Astrocyte (in vitro differentiated cells and primary cell): ENCODE measurements at places on chromosomes 6 and 20. TPM values are rescaled to one million over a fixed set of nuclear protein-coding genes. Genes with fewer than 3 reads are reported as not detected.

GRCh38 chr20:2671977-2672376 lies 8.0 kb upstream of the IDH3B start:
- no peak overlapping the region for H3K4me3 ChIP-seq
- H3K4me1 ChIP-seq, result no peaks in the 10 kb centered on the region
- H3K27me3 ChIP-seq, result peaks cover 23% of the 10 kb centered on the region

GRCh38 chr6:73491377-73491776 lies 29.5 kb downstream of the EEF1A1 start:
- no peak for DNase-seq
- H3K4me1 ChIP-seq, result no peaks in the 10 kb centered on the region
- peaks cover 22% of the 10 kb centered on the region for H3K36me3 ChIP-seq
- no peak overlapping the region for H3K27ac ChIP-seq
- H3K27me3 ChIP-seq, result no peaks in the 10 kb centered on the region
- H3K4me3 ChIP-seq, result no peak overlapping the region

DNA sequence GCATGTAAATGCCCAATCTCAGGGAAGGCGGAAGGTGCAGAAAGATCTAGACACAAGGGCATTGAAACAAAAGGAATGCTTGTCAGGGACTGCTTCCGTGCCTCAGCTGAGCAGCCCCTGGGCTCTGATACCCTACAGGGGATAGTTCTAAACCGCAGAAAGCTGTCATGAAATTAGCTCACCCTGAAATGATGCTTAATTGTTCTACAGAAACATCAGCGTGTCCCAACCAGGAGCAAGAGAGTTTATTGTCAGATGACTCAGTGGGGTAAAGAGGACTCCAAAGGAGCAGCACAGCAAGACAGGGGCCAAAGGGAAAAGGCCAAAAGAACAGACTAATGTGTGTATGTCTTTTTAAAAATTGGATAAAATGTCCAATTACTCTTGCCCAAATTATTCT lies 258.4 kb upstream of the JARID2 start:
- H3K4me3 ChIP-seq, result no peak overlapping the region
- H3K36me3 ChIP-seq, result no peaks in the 10 kb centered on the region
- no peaks in the 10 kb centered on the region for H3K4me1 ChIP-seq
- no peak overlapping the region for H3K27ac ChIP-seq
- no peaks in the 10 kb centered on the region for H3K27me3 ChIP-seq
- DNase-seq, result no peak

GRCh38 chr6:5540370-5540769 lies 279.1 kb downstream of the FARS2 start:
- no peaks in the 10 kb centered on the region for H3K27me3 ChIP-seq
- H3K4me3 ChIP-seq, result no peak overlapping the region
- peaks cover 4% of the 10 kb centered on the region for H3K4me1 ChIP-seq
- DNase-seq, result peak; percentile 35

DNA sequence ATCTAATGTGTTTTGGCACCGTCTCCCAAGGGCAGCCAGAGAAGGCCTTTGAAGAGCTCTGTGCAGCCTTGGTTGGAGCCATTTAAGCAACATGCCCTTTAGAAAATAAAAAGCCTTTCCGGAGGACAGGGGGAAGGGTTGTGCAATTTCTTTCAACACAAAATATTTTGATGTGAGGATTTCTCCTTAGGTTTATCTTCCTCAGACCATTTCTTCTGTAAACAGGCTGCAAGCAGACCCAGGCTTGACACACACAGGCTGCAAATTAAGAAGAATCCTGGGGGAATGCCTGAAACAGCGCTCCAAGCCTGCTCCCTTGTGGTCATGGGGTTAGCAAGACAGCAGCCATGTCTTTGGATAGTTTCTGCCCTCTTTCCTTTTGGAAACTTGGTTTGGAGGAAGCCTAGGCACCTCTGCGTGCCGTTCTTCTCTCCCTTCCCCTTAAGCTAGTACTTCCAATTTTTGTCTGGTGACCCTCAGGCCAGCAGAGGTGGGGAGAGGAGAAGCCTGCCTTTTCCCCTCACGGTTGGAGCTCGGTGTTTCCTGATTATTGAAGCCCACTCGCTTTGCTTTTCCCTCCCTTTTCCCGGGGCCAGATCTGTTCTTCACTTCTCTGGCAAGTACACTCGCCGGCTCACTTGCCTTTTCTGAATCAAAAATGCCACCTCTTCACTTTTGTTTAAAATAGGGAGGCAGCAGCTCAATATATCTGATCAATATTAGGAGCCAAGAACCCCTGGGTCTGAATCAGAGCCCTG lies 39.6 kb upstream of the NOX3 start:
- peak; percentile 66 for DNase-seq
- no peaks in the 10 kb centered on the region for H3K36me3 ChIP-seq
- H3K4me3 ChIP-seq, result no peak overlapping the region
- no peaks in the 10 kb centered on the region for H3K27me3 ChIP-seq
- peak overlapping the region; percentile 88 for H3K27ac ChIP-seq

DNA sequence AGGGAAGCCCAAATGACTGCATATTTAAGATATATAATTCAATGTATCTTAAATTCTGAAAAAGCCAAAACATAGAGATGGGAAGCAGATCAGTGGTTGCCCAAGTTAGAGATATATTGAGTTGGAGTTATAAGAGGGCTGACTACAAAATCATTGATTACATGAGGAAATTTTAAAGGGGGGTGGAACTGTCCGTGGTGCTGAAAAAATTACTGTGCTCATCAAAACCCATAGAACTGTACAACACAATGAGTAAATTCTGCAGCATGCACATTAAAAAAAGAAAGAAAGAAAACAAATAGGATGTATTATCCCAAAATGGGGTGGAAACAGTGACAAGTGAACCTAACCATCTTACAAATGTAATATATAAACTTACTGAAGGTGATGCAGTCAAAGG lies 100.9 kb downstream of the FUT9 start:
- H3K27me3 ChIP-seq, result no peaks in the 10 kb centered on the region
- no peaks in the 10 kb centered on the region for H3K4me1 ChIP-seq
- no peaks in the 10 kb centered on the region for H3K36me3 ChIP-seq
- no peak overlapping the region for H3K27ac ChIP-seq

- no peak for DNase-seq
- H3K4me1 ChIP-seq, result peaks cover 44% of the 10 kb centered on the region
- H3K4me3 ChIP-seq, result no peak overlapping the region
- peak overlapping the region; percentile 32 for H3K27ac ChIP-seq
- H3K27me3 ChIP-seq, result no peaks in the 10 kb centered on the region
- no peaks in the 10 kb centered on the region for H3K36me3 ChIP-seq
Observed at GRCh38 chr6:152091201-152091600, 283.7 kb downstream of the ESR1 start.

- H3K36me3 ChIP-seq, result no peaks in the 10 kb centered on the region
- no peak overlapping the region for H3K27ac ChIP-seq
- no peak for DNase-seq
Observed at GRCh38 chr6:51992876-51993275, 94.5 kb downstream of the PKHD1 start.

DNA sequence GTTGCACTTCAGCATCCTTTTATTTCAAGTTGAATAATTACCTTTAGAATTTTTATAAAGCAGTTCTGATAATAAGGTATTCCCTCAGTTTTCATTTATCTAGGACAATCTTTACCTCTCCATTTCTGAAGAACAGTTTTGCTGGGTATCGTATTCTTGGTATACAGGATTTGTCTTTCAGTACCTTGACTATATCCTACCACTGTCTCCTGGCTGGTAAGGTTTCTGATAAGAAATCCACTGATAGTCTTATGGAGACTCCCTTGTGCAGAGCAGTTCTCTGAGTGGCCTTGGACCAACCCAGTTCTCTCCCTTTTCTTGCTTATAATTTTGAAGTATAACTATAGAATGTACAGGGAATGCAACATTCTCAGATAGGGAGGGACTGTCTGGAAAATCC lies 51.3 kb upstream of the SAMD3 start:
- H3K27ac ChIP-seq, result no peak overlapping the region
- H3K4me3 ChIP-seq, result no peak overlapping the region
- no peaks in the 10 kb centered on the region for H3K36me3 ChIP-seq
- no peak for DNase-seq

DNA sequence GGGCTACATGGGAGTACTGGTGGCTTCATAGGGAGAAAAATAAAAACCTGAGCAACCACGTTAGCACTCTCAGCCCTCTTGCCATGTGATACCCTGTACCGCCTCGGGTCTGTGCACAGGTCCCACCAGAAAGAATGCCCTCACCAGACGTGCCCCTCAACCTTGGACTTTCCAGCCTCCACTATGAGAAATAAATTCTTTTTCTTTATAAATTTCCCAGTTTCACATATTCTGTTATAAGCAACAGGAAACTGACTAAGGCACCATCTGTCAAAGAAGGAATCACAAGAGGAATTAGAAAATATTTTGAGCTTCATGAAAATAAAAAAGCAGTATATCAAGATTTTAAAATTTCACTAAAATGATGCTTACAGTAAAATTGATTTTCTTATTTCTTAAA lies 168.4 kb upstream of the BMP5 start:
- no peaks in the 10 kb centered on the region for H3K4me1 ChIP-seq
- H3K27me3 ChIP-seq, result no peaks in the 10 kb centered on the region
- no peak overlapping the region for H3K4me3 ChIP-seq
- no peak overlapping the region for H3K27ac ChIP-seq
- no peak for DNase-seq

DNA sequence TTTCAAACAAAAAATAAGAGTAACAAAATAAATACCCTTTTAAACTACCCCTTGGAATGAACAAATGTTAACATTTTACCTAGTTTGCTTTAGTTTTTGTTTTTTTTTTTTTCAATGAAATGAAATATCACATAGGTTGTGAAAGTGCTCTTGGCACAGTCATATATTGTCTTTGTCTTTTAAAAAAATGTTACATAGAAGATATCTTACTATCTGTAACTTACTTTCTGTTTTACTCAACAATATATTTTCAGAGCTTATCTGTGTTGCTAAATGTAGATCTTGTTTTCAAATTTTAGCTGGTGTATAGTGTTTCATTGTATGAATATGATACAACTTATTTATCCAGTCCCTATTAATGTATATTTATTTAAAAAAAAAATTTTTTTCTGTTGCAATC lies 8.6 kb downstream of the CEP57L1 start:
- no peaks in the 10 kb centered on the region for H3K4me1 ChIP-seq
- no peaks in the 10 kb centered on the region for H3K27me3 ChIP-seq
- H3K27ac ChIP-seq, result no peak overlapping the region
- H3K36me3 ChIP-seq, result no peaks in the 10 kb centered on the region

- peaks cover 4% of the 10 kb centered on the region for H3K27me3 ChIP-seq
- H3K36me3 ChIP-seq, result no peaks in the 10 kb centered on the region
Observed at GRCh38 chr6:36659271-36659670, 19.2 kb upstream of the CDKN1A start.

DNA sequence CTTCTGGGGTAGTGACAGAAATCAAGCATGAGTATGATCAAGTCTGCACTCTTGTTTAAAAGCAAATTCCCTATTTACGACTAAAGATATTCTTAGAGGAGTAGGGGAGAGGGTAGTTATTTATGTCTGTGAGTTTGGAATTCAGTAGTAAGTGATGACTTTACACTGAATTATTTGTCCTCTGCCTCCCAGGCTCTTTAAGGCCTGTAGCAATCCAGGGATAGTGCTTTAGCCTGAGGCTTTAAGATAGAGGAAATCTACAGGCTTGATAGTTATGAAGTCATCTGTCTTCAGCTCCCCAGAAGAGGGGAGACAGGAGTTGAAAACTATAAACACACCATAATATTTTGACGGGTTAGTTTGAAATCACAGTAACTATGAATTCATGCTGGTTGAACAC lies 664.5 kb downstream of the EPM2A start:
- H3K4me3 ChIP-seq, result no peak overlapping the region
- H3K36me3 ChIP-seq, result no peaks in the 10 kb centered on the region
- peak; percentile 60 for DNase-seq
- peaks cover 13% of the 10 kb centered on the region for H3K4me1 ChIP-seq
- H3K27me3 ChIP-seq, result no peaks in the 10 kb centered on the region
- peak overlapping the region; percentile 30 for H3K27ac ChIP-seq

DNA sequence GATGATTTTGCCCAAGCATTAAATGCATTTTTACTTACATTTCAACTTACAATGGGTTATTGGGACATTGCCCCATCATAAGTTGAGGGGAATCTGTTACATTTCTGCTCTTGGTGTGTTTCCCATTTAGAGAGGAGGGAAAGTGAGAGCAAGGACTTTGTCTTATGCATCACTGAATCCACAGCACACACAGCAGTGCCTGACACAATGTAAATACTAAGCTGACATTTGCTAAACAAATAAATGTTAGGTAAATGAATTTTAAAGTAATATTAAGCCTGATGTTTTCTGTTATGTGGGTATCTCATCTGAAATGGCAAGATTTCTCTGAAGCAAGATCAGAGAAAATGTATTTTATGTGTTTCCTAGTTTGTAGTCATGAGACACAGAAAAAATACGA lies 143.6 kb upstream of the STXBP5 start:
- H3K4me3 ChIP-seq, result no peak overlapping the region
- DNase-seq, result no peak
- no peaks in the 10 kb centered on the region for H3K36me3 ChIP-seq

DNA sequence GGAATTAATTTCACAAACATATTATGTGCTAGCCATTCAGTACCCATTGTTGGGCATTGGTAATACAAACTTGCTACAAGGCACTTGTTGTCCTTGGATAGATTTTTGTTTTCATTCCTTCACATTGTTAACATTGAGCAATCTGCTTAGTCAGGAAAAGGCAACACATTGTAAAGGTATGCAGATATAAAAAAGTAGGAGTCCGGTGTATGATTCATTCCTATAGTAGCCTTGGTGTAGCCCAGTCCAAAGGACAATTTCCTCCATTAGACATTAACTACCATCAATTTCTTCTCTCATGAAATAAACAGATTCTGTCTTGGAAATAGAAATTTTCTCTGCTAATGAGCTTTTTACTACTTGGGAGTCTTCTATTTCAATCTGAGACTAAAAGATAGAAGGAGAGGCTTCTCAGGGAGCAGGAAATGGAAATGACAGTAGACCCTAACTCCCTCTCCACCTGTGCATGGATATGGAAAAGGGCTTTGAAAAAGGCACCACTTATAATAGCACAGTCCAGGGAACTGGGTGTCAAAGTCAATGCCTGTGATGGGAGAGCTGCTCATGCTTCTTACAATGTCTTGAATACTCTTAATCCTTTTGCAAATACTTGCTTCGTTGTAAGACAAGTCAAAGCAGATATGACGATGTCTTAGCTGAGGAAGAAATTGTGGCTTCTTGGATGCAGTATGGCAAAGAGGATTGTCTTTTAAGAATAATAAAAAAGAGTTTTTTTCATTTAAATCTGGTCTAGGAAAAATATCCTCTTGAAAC lies 369.4 kb upstream of the CITED2 start:
- DNase-seq, result peak; percentile 96
- H3K27me3 ChIP-seq, result no peaks in the 10 kb centered on the region
- H3K4me1 ChIP-seq, result peaks cover 15% of the 10 kb centered on the region
- no peak overlapping the region for H3K27ac ChIP-seq

GRCh38 chr6:106892186-106892585 lies 82.3 kb downstream of the CD24 start:
- H3K27me3 ChIP-seq, result no peaks in the 10 kb centered on the region
- no peaks in the 10 kb centered on the region for H3K36me3 ChIP-seq
- H3K4me1 ChIP-seq, result peaks cover 8% of the 10 kb centered on the region
- H3K27ac ChIP-seq, result no peak overlapping the region
- DNase-seq, result no peak

STAU1 gene
- 93.2 and 98.0 TPM in 2 replicates for total RNA-seq

UBD gene
- 9.9 and 13.2 TPM in 2 replicates for total RNA-seq

ADGB gene
- not detected in 2 replicates for total RNA-seq

SLC22A3 gene
- total RNA-seq, result 0.57 and 0.89 TPM in 2 replicates

LPIN3 gene
- total RNA-seq, result 18.0 and 19.6 TPM in 2 replicates

NRSN1 gene
- total RNA-seq, result not detected in 2 replicates

PTCRA gene
- not detected in 2 replicates for total RNA-seq

GHRH gene
- not detected in 2 replicates for total RNA-seq

NOX3 gene
- 0.30 TPM in 1 of 2 replicates, not detected in the other for total RNA-seq

C20orf202 gene
- not detected in 2 replicates for total RNA-seq

GSTA2 gene
- total RNA-seq, result not detected in 2 replicates

PRPH2 gene
- total RNA-seq, result not detected in 2 replicates

TENT5A gene
- total RNA-seq, result 17.8 and 19.7 TPM in 2 replicates

BPIFB4 gene
- not detected in 2 replicates for total RNA-seq
